Glutamatergic neuron (in vitro differentiated cells): ENCODE measurements at places on chromosomes 7 and 10.

DNA sequence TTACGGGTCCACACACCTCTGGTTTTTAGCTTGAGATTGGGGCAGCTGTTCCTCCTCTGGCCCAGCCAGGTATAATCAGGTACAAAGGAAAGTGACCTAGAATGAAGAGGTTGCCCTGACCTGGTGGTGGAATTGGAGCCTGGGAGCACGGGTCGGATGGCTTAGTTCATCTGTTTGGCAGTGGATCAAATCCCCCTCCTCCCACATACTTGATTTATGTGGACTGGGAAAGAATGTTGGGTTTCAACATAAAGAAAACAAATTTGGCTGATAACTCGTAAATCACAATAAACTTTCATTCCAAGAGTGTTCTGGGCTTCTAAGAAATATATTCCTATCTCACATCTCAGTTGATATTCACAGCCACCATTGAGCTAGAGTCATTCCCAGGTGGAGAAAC, 186.8 kb downstream of the CUX1 start:
- DNase-seq = no peak

DNA sequence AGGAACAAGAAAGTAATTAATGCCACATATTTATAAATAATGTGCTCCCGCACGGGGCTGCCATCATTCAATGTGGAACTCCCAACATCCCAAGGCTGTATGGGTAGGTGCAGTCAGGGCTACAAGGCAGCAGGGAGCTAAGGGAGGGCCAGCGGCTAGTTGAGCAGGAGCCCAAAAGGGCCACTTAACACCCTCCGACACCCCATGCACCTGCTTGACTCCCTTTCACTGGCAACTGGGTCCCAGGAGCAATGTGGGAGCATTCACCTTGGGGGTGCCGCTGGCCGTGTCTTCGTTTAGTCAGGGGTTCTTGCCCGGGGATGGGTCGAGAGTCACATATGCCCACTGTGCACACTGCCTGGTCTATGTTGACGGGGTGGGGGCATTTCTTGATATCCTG, 27.9 kb downstream of the SCART1 start:
- DNase-seq = no peak

GRCh38 chr7:31735991-31736982, 49.3 kb downstream of the PPP1R17 start:
- DNase-seq = peak; percentile 76

GRCh38 chr7:94061326-94061725, 57.2 kb upstream of the BET1 start:
- DNase-seq = no peak

GRCh38 chr10:45386657-45387056, 12.6 kb downstream of the ALOX5 start:
- no peak for DNase-seq

GRCh38 chr10:54133203-54133602, 667.8 kb downstream of the PCDH15 start:
- no peak for DNase-seq

GRCh38 chr7:112262855-112263487, 56.5 kb downstream of the ZNF277 start:
- DNase-seq = no peak

- no peak for DNase-seq
Observed at GRCh38 chr7:34060196-34060947, 155.0 kb downstream of the BMPER start.

- no peak for DNase-seq
Observed at GRCh38 chr7:45061806-45062425, 26.9 kb downstream of the NACAD start.

DNA sequence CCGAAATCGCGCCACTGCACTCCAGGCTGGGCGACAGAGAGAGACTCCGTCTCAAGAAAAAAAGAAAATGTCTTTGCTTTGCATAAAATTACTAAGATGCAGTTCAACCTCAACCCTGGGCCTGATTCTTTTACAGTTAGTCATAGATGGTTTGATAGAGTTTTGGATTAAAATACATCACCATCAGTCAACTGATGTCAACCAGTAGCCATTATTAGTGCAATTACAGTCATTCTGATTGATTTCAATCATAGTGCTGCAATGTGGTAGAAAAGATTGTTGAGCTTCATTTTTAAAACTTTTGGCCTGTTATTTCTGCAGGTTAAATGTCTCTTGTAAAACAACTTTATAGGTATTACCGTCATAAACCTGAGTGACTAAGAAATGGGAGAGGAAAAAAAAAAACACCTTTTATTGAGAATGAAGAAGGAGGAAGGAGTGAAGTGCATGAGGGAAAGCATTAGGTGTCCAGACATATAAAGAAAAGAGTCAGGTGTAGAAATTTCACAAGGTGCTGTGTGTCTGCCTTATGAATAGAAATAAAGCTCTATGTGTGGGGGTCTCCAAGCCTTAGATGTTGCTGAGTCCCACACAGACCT, 150.6 kb downstream of the TRIL start:
- no peak for DNase-seq

DNA sequence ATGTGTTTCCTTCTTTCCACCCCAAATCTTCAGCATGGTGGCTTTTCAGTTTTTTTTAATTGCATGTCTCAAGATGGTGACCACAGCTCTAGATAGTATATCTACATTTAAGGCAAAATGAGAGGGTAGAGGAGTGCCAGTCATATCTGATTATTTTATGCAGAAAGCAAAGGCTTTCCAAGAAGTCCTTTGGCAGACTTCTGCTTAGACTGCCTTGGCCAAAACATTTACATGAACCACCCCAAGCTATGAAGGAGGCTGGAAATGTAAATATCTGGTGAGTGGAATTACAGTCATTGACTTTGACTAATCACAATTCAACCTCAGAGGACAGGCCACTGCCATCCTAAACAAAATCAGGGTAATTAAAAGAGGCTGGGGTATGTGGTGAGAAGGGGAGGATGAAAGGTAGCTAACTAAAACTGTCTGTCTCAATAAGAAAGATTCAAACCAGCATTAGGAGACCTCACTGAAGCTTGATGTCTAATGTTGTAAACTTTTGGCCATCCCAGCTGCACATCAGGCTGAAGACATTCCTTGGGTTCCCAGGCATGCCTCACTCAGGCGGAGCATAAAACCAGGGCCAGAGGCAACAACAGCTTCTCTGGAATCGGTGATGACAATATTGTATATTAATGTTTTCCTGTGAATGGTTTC, 53.4 kb downstream of the PPP1R3C start:
- no peak for DNase-seq

- no peak for DNase-seq
Observed at GRCh38 chr7:68958571-68958970, 639.7 kb upstream of the AUTS2 start.

DNA sequence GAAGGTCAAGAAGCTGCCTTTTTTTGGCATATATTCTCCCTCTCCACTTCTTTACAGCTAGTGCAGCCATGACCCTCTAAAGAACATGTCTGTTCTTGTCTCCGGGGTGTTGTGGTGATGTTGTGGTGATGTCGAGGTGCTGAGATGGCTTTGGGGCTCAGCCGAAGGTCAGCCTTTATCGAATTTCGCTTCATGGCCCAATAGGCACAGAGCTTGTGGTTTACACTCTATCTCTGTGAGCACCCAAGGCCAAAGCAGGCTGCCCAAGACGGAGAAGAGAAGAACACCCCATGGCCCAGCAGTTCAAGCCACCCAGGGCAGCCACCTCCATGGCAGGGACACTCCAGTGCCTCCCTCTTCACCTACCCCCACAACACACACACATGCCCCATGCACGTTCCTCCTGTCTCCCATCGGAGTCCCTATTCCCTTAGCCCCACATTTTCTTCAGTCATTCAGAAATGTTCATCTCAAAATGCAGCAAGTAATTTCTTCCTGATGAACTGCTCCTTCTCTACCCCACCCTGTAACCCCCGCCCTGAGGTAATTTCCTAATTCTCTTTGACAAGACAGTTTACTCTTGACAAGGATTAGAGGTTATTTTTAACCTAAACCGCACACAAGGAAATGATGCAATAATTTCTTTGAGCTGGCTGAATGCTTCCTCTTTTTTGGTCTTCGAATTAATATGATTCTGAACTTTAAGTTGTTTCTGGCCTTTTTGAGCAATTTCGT, 18.6 kb upstream of the ADRB1 start:
- no peak for DNase-seq

DNA sequence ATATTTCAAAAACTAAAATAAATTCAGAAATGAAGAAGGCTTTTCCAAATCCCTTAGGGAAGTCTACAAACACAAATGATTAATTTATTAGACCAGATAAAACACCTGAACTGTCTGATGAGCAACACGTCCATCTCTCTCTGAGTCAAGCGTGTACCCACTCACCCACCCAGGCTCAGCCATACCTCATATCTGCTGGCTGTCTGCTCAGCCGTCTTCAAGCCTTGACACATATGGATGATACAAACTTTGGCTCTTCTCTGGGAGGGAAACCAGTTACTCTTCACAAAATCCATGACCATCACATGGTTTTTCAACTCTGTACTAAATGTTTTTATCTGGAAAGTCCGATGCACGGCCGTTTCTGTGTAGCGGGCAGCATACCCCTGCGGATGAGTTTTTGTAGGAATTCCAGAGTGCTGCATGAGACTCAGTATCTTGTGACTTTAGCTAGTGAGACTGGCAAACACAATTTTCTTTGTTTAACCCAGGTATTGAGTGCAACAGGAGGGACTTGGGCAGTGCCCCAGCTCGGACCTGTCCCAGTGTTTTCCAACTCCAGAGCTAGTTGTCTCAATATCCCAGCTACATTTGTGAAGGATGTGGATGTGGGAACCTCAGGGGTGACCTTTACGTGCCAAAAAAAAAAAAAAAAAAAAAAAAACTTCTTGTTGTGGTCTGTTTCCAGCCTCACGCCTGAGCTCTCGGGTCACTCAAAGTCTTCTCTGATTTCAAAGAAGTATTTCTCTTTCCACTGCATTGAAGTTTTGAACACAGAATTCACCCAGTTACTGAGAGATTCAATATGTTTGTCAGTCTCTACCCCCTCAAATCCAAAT, at the start of gene C10orf90:
C10orf90 (minus strand) TSS at position 638 of the 839 bp plus-strand sequence; CDS start at position 425, 213 bp downstream.
- DNase-seq = no peak

DNA sequence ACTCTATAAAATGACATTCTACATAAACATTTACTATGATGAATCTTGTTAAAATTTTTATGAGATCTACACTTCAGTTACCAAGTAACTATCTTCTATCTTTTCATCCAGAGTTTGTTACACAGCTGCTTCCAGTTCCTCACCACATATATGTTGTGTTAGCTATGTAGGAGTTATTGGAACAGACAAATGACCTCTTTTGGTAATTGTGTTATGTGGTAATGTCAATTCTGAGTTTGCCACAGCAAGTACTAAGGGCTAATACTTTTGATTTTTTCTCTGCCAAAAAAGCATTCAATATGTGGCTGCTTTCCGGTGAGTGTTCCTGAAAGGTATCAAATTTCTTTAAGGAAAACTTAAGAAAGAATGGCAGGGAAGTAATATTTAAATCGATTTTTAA, 573.9 kb upstream of the PCDH15 start:
- no peak for DNase-seq

DNA sequence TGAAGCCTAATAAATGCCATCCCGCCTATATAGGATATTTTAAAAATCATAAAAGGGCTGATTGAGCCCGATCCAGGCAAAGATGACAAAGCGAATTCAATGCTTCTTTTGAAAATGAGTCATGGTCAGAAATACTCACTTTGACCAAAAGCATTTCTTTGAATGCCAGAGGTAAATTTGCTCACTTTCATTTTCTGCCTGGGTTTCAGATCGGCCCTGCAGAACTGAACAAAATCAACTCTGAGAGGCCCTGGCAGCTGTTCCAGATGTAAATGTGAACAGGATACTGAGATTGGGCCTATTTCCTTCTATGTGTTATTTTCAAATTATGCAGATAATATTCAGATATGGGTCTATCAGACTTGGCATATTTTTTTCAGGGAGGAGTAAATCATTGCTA, 114.8 kb upstream of the ARID5B start:
- DNase-seq = no peak

DNA sequence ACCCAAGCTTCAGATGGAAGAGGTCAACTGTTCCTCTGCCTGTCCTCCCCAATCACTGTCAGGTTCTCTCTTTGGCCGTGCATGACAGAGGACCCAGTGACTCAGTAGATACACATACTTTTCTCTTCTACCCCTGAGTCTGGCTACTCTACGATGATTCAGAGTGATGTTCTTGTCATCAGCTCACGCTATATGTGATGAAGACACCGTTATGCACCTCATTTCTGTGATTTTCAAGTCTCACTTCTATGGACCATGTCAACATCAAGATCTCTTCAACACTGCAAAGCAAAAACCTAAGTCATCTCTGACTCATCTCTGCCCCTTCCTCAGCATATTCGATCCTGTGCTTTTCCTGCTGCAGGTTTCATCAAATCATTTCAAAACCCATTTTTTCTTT, 76.6 kb upstream of the DGKI start:
- no peak for DNase-seq

DNA sequence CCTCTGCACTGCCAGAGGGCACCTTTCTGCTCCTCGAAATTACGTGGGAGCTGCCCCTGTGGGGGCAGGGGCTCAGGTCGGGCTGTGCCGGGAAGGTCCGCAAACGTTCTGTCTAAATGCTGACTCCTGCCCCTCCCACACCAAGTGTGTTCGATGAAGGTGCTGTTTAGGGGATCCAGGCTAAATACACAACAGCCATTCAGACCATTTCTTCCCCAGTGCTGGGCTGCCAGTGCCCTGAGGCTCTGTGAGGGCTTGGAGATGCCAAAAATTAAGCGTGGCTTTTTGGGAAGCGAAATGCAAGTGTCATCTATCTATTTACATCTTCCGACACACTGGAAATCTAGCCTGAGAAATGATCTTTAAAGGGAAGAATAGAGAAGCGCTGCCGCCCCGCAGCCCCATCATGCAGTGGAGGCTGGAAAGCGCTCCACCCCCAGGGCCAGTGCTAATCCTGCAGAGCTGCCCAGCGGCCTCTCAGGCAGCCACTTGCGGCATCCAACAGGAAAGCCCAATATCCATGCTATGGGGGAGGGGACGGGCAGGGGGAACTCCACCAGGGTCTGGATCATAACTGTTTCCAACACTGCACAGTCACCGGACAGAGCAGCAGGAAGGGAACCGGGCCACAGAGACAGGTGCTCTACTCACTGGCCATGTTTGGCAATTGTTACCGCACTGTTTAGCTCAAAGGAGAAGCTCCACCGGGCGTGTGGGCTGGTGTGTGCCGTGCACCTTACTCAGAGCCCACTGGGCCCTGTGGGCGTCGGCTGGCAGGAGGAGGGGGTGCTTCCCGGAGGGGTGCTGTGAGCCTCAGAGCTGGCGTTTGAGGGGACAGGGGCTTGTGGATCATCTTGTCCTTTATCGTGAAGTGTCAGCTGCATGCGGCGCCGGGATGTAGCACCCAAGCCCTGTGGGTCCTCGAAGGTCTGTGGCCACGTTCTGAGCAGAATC, 205.5 kb downstream of the DNAJB6 start:
- peak; percentile 9 for DNase-seq
